Stimulated activated CD8-positive, alpha-beta memory T cell treated with anti-CD3 and anti-CD28 coated beads, Interleukin-4, amount 100 ng/mL, for 4 hours (primary cell): ENCODE measurements at places on chromosomes 4 and X.

- no peak for DNase-seq
Measured at GRCh38 chr4:59608466-59608865, 1591.7 kb upstream of the ADGRL3 start.

- DNase-seq, result no peak
Measured at GRCh38 chrX:149837639-149838038, 43.3 kb upstream of the MAGEA8 start.

GRCh38 chr4:84917869-84918600 lies 48.5 kb downstream of the WDFY3 start:
- DNase-seq, result no peak

DNA sequence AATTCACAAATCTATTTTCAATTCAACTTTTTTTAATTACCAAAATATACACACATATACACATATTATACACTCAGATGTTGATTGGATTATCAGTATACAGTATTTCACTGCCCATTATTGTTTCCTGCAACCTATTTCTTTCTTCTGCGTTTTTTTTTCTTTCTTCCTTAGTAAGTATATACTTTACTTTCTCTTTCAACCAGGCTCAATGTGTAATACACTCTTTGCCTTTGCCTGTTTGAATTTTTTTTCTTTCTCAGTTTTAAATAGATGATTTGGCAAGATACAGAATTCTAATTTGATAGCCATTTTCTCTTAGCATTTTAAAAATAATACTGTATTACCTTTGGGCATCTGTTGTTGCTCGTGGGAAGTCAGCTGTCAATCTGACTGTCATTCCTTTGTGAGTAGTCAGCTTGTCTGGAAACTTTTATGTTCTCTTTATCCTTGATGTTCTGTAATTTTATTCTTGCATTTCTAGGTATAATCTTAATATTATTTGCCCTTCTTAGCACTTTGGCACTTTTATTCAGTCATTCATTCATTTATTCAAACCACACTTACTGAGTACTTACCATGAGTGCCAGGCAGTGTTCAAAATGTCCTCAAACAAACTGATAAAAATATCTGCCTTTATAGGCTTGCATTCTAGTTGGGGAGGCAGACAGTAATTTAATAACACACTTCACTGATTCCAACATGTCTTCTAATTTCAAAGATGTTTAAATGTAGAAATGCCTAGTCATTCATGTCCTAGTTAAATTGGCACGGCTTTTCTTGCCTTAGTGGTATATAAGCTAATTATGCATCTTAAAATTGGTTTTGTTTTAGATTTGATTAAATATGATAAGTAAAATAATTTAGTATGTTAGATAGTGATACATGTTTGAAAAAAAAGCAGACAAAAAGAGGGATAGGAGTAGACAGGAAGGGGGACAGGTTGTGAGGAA lies 3.7 kb downstream of the USP38 start:
- DNase-seq, result no peak

- no peak for DNase-seq
Measured at GRCh38 chr4:76881375-76881774, 16.6 kb downstream of the SOWAHB start.

GRCh38 chr4:84171871-84172270 lies 327.2 kb downstream of the NKX6-1 start:
- no peak for DNase-seq

DNA sequence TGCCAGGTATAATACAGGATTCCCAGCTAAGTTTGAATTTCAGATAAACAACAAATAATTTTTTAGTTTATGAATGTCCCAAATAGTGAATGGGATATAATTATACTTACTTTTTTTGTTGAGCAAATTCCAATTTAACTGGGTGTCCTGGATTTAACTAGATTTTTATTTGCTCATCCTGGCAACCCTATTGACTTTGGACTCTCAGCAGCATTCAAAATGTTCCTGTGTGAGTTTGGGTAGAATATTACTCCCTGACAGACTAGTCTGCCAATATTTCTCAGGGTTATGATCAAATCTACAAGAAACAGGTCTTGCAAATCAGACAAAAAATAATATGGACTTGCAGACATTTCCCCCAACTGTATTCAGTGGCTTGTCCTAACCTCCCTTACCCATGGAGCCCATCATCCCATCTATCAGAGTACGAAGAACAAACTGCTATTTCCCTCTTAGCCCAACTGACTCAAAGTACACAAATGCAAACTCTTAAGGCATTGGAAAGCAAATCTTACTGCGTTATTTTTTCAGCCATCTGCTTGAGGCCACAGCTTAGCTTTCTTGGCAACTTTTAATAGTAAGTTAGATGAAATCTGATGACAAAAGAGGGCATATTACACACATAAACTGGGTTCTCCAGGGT lies 20.7 kb downstream of the SETD7 start:
- no peak for DNase-seq

DNA sequence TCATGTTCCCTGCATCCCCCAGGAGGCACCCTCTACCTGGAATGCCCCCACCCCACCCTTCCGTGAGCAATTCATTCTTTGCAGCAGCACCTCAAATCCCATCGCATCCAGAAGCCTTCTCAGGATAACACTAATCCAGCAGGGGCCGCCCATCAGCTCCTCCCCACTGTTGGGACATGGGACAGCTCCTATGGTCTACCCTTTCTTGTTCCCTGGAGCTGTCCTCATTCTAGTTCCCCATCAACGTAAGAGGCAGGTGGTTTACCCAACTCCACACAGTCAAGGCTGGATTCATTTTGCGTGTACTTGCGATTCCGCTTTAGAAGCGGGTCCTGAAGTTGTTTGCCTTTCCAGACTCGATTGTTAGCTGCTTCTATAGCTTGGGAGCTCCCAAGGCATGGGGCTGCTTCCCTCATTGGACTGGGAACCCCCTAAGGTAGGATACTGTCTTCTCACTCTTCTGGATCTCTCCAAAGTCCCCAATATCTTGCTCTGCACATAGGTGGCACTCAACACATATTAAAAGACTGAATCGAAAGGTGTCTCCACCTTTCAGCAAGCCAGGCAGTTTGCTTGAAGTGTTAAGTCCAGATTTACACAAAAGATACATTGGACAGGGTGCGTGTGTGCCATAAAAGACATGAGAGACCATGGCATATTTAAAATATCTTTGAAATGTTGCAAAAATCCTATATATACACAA lies 942 bp upstream of the APLN start:
- DNase-seq, result no peak
